ENCODE measurements at places on chromosomes 11 and 22.

DNA sequence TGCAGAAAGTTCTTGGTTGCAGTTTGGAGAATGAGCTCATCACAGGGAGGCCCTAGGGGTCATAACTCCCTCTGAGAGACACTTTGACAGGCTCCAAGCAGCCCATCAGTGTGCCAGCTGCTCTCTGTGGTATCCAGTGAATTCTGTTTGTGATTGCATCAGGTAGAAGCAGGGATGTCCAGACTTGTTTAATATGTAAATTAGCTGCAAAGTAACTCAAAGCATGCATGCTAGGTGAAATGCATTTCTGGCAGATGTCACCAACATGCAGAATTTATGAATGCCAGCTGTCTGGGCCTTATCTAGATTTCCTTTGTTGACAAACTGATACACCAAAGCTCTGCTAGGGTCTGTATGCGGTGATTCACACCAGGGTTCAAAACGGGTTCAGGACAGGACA lies 123.6 kb upstream of the MTNR1B start:
- DNase-seq, result no peak

GRCh38 chr11:13907678-13908077 lies 54.8 kb upstream of the SPON1 start:
- no peak for DNase-seq

GRCh38 chr11:86355256-86355655 lies 19.4 kb upstream of the CCDC81 start:
- no peak for DNase-seq

- no peak for DNase-seq
These were observed 45.3 kb downstream of the CADM1 start for GRCh38 chr11:115458877-115459276.

GRCh38 chr11:103862094-103862801 lies 174.2 kb upstream of the DDI1 start:
- no peak for DNase-seq
